ENCODE measurements at places on chromosomes 2 and 18. TPM values are rescaled to one million over a fixed set of nuclear protein-coding genes. Genes with fewer than 3 reads are reported as not detected.

DNA sequence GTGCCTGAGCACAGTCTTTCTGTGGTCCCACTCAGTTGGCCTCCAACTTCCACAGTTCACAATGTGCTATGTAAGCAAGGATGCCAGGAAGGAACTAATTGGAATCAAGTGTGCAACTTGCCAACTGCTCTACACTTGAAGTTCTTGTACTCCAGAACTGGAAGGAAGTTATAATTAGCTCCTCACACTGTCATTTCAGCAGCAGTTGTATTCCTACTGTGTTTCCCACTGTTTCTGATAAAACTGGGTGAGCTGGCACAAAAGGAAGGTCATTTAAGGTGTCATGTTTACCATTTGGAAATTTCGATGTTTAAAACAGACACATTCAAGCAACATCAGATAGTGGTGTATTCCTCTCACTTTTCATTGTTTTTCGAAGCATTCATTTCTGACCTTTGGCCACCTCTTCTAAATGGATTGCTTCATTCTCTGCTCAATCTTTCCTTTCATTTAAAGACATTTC is 84.2 kb downstream of the ANTXR1 start:
- no peak for DNase-seq

GRCh38 chr18:7000484-7001096 is 117.0 kb downstream of the LAMA1 start:
- no peak for DNase-seq

- DNase-seq: no peak
Measured at GRCh38 chr2:209074711-209075110, 349.1 kb upstream of the MAP2 start.

- no peak for DNase-seq
Measured at GRCh38 chr18:51751901-51752300, 554.4 kb upstream of the MEX3C start.

GRCh38 chr18:12376754-12377555 is at the start of gene AFG3L2:
Gene AFG3L2 (minus strand): TSS chr18:12377227. CDS start chr18:12377082, 145 bp downstream.
- peak; percentile 100 for DNase-seq

- no peak for DNase-seq
Measured at GRCh38 chr18:23386317-23386716, 66.8 kb upstream of the RIOK3 start.

DNA sequence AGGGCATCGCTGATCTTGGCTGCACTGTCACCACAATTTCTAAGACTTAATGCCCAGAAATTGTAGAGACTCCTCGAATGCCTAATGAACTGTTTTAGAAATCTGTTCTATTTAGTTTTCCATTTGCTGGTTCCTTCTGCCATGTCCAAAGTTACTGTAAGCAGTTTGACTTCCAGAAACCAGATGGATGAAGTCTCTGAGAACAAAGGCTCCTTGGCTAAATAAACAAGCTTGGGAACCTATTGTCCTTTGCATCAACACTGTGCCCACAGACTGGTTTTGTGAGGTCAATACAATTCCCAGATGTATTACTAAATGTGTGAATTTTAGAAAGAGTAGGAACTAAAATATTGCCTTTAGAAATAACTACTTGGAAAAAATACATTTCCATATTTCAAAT is 600.2 kb downstream of the NYAP2 start:
- DNase-seq: no peak

DNA sequence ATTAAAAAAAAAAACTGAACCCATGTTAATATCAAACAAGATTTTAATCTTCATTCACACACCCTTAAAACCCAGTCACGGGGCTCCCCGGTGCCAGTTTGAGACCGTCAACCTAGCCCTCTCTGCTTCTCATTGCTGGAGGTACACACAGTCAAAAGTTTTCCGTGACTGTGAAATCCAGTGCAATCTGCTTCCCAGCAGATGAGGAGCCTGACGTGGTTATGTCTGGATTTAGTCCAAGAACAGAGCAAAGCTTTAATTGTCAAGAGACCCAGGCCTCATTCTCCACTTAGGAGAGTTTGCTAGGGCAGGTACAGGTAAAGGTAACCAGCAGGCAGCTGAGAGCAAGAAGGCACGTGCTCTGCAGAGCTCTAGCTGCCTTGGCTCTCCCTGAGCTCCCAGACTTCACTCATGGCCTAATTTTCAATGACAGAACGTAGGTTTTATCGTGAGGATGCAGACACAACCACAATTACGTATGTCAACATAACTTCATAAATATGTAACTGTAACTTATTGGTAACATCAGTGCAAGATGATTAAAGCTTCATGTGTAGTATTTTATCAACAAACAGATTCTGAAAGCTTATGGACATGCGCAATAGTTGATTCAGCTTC is 56.3 kb downstream of the SLC16A14 start:
- no peak for DNase-seq

GRCh38 chr2:60483401-60483800 is 70.1 kb downstream of the BCL11A start:
- no peak for DNase-seq

GRCh38 chr18:9764011-9764481 is 55.9 kb downstream of the RAB31 start:
- DNase-seq: no peak

DNA sequence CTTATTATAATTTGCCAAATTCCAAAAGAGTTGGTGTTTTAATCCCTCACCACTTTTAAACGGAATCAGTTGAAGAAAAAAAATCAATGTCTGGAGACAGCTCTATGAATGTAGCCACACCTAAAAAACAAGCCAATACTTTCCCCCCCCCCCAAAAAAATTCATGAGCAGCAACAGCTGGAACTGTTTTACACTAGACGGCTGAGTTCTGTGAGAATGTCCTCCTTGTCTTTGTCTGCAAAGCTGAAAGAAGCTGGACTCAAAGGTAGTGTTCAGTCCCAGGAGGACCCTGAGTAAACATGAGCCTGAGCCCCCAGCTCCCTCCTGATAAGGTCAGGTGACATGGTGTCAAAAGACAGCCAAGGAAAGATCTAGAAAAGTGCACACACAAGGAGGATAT is 68.2 kb downstream of the ZNF521 start:
- no peak for DNase-seq

DNA sequence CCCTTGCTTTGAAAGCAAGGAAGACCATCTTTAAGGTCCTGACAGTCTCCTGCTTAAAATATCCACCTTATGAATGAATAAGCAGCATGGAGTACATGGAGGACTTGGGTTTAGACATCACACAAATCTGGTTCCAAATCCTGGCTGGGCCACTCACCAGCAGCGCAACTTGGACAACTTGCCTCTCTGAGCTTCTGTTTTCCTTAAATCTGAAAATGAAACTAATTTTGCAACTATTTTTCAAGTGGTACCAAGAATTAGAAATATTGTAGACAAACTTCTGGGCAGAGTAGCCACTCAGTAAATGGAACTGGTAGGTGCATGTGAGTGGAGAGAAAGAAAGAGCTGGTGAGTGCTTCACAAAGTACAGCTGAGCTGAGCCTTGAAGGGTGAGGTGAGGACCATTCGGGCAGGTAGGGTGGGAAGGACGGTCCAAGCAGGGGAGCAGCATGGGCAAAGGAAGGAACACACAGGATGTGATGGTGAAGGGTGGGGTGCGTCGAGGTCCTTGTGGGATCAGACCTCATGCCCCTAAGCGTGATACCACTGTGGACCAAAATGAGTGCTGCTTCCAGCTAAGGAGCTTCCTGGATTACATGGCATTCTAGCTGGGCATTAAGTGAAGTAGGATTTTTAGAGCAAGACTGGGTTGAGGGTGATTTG is 14.4 kb upstream of the TET3 start:
- no peak for DNase-seq

DNA sequence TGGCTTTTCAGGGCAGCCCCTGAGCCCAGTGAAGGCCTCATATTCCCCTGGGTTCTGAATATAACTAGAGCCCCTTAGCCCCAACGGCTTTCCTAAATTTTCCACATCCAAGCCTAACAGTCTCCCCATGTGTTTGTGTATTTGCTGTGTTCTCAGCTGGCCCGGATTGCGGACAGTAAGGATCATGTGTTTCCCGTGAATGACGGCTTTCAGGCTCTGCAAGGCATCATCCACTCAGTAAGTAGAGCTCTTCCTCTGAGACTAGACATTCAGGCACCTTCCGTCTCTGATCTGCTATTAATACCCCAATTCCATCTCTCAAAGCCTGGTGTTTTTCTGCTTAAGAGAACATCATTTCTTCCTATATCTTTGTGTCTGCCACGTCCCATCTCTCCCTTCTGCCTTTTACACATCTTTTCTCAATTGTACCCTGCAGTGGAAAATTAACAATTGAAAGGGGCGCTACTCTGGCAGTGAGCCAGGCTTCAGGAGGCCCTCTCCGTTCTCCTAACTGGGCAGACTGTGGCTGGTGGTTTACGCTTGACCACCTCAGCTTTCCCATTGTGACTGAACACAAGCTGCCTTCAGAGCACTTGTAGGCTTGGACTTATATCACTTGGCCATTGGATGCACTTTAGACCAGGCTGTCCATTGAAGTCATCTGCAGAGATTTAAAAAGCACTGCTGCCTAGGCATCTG is 64.4 kb downstream of the ANTXR1 start:
- no peak for DNase-seq

GRCh38 chr2:195021711-195022507 is 635.1 kb upstream of the SLC39A10 start:
- DNase-seq: no peak

DNA sequence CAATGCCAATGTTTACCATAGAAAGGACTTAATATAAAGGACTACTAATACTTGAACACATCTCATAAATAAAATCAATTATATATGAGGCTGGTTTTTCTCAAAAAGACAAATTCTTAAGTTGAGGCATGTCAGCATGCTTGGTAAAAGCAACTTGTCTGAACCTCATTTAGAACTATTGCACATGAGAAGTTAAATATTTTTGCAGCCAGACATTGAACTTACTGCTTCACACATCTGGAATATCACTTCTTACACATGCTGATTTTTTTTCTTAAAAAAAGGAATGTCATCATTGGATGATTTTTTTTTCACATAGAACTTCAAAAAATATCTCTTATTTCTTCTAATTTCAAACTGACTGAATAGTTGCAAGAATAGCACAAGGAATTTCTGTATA is 609.0 kb downstream of the EPHA4 start:
- DNase-seq: no peak

DNA sequence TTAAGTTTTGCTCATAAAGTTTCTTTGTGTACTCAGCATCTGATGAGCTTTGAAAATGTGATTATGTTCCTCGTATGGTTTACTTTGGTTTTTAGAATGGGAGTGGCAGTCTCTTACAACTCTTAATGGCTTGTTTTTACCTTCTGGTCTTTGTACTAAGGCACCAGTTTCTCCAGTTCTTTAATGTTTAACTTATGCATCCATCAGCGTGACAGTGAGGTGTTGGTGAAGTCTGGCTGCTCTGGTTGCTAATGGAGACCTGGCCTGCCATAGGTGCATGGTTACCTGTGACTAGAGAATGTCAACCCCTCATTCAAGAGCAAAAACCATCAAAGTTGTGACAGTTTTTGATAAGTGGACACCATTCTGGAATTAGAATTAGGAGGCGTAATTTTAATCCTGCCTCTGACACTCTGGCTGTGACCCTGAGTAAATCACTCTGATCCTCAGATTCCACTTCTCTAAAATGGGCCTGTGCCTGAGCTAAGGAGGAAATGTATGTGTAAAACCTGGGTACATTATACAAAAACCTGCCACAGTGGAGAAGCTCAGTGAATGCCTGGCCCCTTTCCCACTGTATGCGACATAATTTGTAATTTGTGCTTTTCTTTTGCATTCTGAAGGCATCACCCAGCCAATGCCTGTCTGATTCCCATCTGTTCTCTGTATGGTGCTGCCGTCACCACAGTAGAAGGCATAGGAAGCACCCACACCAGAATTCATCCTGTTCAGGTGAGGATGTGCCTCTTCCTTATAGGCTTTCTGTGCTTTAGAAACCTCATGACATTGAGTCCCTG is 11.2 kb downstream of the AOX1 start:
- no peak for DNase-seq

GRCh38 chr2:179917272-179917671 is 55.9 kb upstream of the ZNF385B start:
- DNase-seq: no peak

DNA sequence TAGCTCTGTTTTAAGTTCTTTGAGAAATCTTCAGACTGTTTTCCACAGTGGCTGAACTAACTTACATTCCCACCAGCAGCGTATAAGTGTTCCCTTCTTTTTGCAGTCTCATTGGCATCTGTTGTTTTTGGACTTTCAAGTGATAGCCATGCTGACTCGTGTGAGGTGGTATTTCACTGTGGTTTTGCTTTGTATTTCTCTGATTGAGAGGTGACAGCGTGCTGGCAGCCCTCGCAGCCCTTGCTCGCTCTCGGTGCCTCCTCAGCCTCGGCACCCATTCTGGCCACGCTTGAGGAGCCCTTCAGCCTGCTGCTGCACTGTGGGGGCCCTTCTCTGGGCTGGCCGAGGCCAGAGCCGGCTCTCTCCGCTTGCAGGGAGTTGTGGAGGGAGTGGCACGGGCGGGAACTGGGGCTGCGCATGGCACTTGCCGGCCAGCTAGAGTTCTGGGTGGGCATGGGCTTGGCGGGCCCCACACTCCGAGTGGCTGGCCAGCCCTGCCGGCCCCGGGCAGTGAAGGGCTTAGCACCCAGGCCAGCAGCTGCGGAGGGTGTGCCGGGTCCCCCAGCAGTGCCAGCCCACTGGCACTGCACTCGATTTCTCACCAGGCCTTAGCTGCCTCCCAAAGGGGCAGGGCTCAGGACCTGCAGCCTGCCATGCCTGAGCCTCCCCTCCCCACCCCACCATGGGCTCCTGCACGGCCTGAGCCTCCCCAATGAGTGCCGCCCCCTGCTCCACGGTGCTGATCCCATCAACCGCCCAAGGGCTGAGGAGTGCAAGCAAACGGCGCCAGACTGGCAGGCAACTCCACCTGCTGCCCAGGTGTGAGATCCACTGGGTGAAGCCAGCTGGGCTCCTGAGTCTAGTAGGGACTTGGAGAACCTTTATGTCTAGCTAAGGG is 151.8 kb downstream of the IRS1 start:
- peak; percentile 41 for DNase-seq

DNA sequence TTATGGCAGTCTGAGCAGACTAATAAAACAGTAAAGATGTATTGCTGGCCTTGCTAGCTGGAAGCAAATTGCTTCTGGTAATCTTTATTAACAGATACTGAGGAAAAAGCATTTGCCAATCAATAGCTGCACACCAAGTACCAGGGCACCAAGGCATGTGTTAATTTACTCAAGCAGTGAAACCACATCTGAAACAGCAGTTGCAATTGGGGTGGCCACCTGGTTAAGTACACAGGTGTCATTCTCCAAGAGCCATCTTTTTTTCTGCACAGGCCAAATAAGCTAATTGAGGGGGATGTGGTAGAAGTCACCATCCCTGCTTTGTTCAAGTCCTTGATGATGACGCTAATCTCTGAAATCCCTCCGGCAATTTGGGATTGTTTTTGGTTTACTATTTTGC is 8.6 kb upstream of the SEH1L start:
- no peak for DNase-seq

- DNase-seq: no peak
Measured at GRCh38 chr2:23905155-23905554, 21.8 kb downstream of the ATAD2B start.

- no peak for DNase-seq
Measured at GRCh38 chr2:157572725-157573124, 55.9 kb downstream of the ACVR1C start.

GRCh38 chr2:180364719-180365118 is 357.6 kb upstream of the CWC22 start:
- DNase-seq: no peak

The PPIL3 gene
- 18.5 TPM for total RNA-seq

The HMSD gene
- total RNA-seq: not detected

The SPATA3 gene
- total RNA-seq: not detected

The OSR1 gene
- 3.2 TPM for total RNA-seq

The ARHGAP15 gene
- total RNA-seq: 0.87 TPM

The LRRTM1 gene
- total RNA-seq: not detected

The HOXD9 gene
- total RNA-seq: 4.2 TPM

The C18orf63 gene
- not detected for total RNA-seq

The CCDC102B gene
- 1.2 TPM for total RNA-seq

The TRIM43 gene
- total RNA-seq: not detected

The CD207 gene
- total RNA-seq: 0.20 TPM

The SERPINB12 gene
- total RNA-seq: not detected
